ENCODE measurements at places on chromosomes 4 and X.

GRCh38 chr4:138401334-138401733 lies 159.2 kb upstream of the SLC7A11 start:
- no peak for DNase-seq

DNA sequence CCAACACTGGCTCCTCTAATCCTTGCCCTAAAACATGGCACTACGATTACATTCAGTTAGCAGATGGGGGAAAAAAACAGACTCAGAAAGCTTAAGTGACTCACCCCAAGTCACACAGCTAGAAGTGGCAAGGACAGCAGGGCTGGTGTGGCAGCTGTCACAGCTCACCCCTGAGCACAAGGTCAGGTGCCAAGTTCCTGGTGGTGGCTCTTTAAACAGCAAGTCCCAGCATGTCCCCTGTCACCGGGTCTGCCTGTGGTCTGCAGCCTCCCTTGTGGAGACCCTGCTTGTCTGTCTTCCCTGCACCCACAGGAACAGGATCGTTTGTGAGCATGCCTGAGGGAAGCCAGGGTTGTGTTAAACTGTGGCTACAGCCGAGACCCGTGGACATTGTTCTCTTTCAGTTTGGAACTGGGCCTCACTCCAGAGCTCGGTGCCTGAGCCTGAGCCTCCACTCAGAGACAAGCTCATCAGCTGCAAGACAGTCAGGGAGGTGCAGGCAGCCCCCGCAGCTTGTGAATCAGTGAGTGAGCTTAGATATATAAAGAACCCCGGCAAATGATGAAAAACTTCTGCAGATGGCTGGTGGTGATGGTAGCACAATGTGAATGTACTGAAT lies 260.8 kb downstream of the BCOR start:
- no peak for DNase-seq

DNA sequence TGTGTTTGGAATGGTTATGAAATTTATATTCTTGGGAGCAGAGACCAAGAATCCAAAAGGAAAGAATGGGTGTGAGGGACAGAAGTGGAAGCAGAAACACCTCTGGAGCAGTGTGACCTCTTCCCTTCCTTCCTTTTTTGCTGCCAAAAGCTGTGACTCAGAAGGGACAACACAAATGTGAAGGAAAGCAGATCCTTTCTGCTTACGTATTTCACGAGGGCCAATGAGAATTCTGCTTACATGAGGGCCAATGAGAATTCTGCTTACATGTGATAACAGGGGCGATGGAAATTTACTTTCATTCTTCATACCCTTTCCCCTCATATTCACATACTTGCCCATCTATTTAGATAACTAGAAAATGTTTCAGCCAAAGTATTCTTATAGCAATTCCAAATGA lies 404.6 kb downstream of the PRDM5 start:
- DNase-seq, result no peak

GRCh38 chr4:91207535-91207934 lies 1080.3 kb downstream of the CCSER1 start:
- DNase-seq, result no peak

- DNase-seq, result no peak
Observed at GRCh38 chrX:86028681-86029080, 18.7 kb downstream of the CHM start.

GRCh38 chr4:158170691-158171561 lies 1.9 kb downstream of the GASK1B start:
- no peak for DNase-seq

- DNase-seq, result no peak
Observed at GRCh38 chrX:17397074-17397473, 22.1 kb downstream of the NHS start.

Measured in activated T-cell treated with anti-CD3 and anti-CD28 coated beads for 24 hours (primary cell).